Activated B cell treated with CpG ODN at 0.5 μM for 24 hours (primary cell): ENCODE measurements at places on chromosomes 4 and X. TPM values are rescaled to one million over a fixed set of nuclear protein-coding genes. Genes with fewer than 3 reads are reported as not detected.

NCAPG gene
- total RNA-seq = 1.1 and 1.5 TPM in 2 replicates

ANXA3 gene
- 0.64 and 0.67 TPM in 2 replicates for total RNA-seq

NRK gene
- not detected in 2 replicates for total RNA-seq

IGSF1 gene
- total RNA-seq = not detected in 2 replicates

NAP1L5 gene
- total RNA-seq = 1.8 and 2.6 TPM in 2 replicates

IL1RAPL1 gene
- total RNA-seq = not detected in 2 replicates

GAGE10 gene
- total RNA-seq = not detected in 2 replicates

GRID2 gene
- not detected in 2 replicates for total RNA-seq

CTAG1B gene
- total RNA-seq = not detected in 2 replicates

SSX4 gene
- not detected in 2 replicates for total RNA-seq

SPATA4 gene
- total RNA-seq = not detected in 2 replicates

STS gene
- total RNA-seq = 3.9 and 4.0 TPM in 2 replicates

SMIM10L2A gene
- total RNA-seq = 0.10 and 0.11 TPM in 2 replicates

FAM133A gene
- total RNA-seq = not detected in 2 replicates

HMX1 gene
- total RNA-seq = not detected in 2 replicates

GABRE gene
- total RNA-seq = not detected in 2 replicates

RHOXF2B gene
- not detected in 2 replicates for total RNA-seq

GAGE12J gene
- not detected in 2 replicates for total RNA-seq

SRPK3 gene
- not detected in 2 replicates for total RNA-seq

PRDM8 gene
- 9.0 and 11.6 TPM in 2 replicates for total RNA-seq

USP17L15 gene
- not detected in 2 replicates for total RNA-seq

CLDN22 gene
- not detected in 2 replicates for total RNA-seq

ADH1C gene
- not detected in 2 replicates for total RNA-seq

CAPN6 gene
- not detected in 2 replicates for total RNA-seq

TKTL2 gene
- total RNA-seq = 0.11 and 0.17 TPM in 2 replicates

CNGA2 gene
- total RNA-seq = not detected in 2 replicates

GPR101 gene
- total RNA-seq = not detected in 2 replicates

MAGEB2 gene
- total RNA-seq = not detected in 2 replicates
